NCI-H1105 (cell line): ENCODE measurements at places on chromosomes 13 and 19.

GRCh38 chr19:12752056-12752781, 628 bp downstream of the BEST2 start:
- no peak for DNase-seq

DNA sequence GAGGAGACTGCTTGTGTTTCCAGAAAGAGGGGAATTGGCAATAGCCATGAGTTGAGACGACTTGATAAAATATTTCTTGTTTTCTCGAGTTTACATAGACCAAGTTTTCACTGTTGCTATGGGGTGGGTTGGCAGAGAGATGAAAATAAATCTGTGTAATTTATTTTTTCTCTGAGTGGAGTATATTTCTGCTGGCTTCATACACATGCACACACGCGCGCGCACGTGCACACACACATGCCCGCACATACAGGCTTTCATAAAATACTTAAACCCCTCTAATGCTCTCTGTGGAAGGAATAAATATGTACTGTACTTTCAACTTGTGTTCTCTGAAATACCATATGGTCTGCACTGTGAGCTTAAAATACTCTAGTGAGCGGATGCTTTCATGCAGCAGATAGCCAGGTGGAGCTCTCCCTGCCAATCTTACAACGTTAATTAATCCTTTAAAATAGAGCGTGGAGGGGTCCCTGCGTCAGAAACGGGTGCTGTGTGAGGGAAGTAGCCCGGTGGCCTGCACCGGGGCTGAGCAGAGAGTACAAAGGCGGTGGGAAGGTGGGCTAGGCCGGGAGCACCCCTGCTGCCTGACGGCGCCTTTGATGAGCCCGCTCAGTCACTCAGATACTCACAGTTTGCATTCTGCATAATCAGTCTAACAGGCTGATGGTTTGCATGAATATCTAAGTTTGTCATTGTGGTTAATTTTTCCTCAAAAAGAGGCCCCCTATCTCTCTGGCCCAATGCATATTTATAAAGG, 44.1 kb downstream of the CCNE1 start:
- no peak for DNase-seq

DNA sequence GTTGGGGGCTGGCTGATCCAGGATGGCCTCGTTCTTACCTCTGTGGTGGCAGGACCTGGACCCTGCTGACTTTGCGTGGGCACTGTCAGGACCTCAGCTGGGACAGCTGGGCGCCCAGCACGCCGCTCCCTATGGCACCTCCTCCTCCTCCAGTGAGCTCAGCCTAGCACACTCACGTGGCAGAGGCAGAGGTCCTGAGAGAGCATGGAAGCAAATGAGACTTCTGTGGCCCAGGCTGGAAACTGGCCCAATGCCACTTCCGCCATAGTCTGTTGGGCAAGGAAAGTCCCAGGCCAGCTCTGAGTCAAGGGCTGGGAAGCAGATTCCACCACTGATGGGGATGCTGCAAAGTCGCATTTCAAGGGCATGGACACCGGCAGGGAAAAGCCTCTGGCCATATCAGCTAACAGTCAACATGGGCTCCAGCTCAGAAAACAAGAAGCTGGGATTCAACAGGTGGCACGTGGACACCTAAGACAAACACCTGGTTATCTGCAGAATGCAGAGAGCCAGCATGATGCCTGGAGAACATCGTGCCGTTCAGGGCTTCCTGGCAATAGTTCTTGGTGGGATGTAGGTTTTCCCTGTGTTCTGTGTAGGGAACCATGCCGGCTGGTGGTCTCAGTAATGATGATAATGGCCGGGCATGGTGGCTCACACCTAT, 16.7 kb downstream of the MYBPC2 start:
- DNase-seq, result no peak

GRCh38 chr19:36140304-36141038, 605 bp downstream of the CAPNS1 start:
- peak; percentile 68 for DNase-seq

- DNase-seq, result no peak
Measured at GRCh38 chr19:16370641-16371391, 46.2 kb downstream of the KLF2 start.

GRCh38 chr13:75309981-75310580, 171.9 kb downstream of the TBC1D4 start:
- DNase-seq, result no peak

DNA sequence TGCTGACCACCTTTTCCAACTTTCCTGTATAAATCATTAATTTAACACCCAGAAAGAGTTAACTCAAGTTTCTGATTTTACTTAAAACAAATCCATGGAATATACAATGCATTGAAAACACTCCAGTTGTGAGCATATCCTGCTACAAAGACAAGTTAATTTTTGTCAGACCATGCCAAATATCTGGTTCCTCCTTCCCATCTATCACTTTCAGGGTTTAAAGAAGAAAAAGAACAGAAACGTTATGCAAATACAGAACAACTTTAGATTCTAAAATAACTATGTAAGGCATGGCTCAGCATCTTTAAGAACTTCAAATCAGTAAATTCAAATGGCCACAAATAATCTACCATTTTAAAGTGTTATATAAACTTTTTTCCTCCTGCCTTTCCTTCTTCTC, 14.9 kb downstream of the MRPS31 start:
- DNase-seq, result no peak

DNA sequence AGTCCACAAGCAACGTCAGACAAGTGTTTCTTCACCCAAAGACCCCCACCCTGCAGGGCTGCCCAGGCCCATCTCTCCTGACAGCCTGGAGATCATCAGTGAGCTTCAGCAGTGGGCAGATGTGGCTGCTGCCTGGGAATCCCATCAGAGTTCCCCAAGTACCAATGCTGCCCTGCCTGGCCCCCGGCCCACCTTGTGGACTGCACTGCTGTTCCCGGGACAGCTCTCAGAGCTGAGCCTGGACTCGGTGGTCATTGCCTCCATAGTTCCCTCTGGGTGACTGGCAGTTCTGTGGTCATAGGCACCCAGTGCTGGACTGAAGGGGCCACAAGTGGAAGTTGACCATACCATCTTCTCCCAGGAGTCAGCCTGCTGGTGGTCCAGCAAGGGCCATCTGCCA, 24.5 kb upstream of the ZNF492 start:
- no peak for DNase-seq

GRCh38 chr13:82758044-82758443, 1124.2 kb downstream of the SLITRK1 start:
- DNase-seq, result no peak

GRCh38 chr13:108795841-108796240, 166.4 kb downstream of the MYO16 start:
- DNase-seq, result no peak

GRCh38 chr19:42311657-42312056, 1.5 kb upstream of the TMEM145 start:
- DNase-seq, result no peak

- peak; percentile 59 for DNase-seq
Measured at GRCh38 chr13:50082426-50083281, 67.4 kb downstream of the KCNRG start.

GRCh38 chr19:13985771-13986347, 20.3 kb downstream of the RFX1 start:
- no peak for DNase-seq

DNA sequence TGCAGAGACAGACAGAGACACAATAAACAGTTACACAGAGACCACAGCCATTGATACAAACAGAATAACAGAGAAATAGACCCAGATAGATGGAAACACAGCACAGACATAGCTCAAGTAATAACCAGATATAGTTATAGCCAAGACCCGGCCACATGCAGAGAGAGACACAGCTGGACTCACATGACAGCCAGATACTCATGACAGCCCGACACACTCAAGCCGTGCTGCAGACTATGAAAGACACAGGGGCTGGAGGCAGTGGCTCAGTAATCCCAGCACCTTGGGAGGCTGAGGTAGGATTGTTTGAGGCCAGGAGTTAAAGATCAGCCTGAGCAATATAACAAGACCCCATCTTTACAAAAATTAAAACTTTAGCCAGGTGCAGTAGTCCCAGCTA, 1.6 kb upstream of the DENND1C start:
- no peak for DNase-seq

GRCh38 chr13:30257468-30258099, 49.8 kb downstream of the KATNAL1 start:
- DNase-seq, result no peak

GRCh38 chr19:45976178-45976577, 2.5 kb upstream of the NOVA2 start:
- no peak for DNase-seq

DNA sequence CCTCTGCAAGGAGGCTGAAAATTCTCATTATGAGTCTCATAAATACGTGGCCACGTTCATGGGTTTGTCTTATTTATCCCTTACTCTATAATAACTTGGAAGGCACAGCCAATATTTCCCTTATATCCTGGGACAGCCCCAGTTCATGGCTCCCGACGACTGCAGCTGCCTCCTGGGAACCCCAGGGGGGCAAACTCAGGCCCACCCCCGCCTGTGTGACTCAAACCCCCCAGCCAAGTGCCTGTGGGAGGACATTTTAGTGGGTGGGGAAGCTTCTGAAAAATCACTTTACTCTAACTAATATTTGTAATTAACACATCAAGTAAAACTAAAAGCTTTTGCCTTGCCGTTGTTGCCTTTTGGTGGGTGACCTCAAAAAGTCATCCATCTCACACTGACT, 14.3 kb downstream of the RASA3 start:
- no peak for DNase-seq

GRCh38 chr13:75368167-75368566, 113.8 kb downstream of the TBC1D4 start:
- no peak for DNase-seq

DNA sequence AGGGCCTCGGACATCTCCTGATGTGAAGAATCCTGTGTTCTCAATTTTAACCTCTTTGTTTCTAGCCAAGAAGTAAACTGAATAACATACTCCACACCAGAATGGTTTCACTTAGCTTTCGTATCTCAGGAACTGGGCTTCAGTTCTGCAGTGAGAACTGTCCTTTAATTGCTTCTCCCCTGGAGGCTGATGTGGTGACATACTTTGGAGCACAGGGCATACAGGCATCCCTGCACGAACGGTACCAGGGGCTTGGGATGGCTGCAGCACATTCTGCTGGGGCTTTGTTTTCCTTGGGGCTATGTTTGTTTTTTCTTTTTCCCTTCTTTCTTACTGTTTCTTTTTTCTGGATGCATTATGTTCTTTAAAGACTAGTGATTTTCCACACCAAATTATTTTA, 230.5 kb downstream of the TM9SF2 start:
- DNase-seq, result no peak

- DNase-seq, result no peak
Measured at GRCh38 chr13:30892966-30893365, 13.1 kb upstream of the MEDAG start.

DNA sequence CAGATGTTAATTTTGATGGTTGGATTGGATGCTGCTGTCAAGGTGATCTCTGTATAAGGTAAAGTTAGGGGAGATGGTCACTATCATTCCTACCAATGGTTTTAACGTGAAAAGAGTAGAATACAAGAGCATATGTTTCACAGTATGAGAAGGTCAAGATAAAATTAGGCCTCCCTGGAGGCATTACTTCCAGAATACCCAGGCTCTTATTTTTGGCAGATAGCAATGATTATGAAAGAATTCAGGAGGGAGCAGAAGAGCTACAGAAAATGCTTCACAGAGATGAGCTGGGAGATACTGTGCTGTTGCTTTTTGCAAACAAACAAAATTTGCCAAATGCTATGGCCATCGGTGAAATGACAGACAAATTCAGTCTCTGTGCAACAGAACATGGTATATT, 547.5 kb upstream of the SPRY2 start:
- no peak for DNase-seq

GRCh38 chr13:110798081-110798994, 84.8 kb downstream of the ING1 start:
- no peak for DNase-seq

DNA sequence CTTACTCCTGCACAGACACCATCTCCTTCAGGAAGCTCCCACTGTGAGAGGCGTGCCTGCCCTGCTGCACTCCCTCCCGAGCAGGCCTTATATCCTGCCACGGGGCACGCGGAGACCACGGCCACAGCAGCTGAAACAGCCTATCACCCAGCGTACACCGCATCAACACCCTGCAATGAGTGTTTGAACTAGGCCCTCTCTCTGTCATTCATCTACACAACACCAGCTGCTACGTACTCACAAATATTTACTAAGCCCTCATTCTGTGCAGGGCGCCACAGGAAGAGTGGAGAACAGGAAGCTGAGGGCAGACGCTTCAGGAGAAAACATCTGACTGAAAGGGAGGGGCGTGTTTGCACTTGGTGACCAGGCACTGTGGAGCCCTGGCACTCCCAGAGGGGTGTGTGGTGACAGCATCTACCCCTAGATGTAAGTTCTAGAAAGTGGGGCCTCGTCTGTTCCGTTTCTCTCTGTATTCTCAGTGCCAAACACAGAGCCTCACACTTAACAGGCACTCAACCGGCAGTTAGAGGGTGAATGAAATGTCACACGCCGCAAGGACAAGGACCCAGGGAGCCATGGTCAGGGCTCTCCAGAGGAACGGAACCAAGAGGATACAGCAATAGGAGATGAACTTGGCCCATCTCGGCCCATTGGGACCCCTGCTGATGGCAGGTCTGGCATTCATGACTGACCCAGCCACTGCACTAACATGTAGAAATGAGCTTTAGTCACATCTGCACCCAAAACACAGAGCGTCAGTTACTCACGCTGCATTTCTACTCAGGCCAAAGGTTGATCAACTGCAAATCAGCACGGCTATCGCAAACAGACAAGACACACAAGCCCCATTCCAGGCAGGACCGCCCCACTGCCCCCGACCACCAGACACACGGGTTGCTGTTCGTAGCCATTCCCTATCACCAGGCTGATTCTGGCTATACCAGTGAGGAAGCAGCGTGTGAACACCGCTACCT, 15.7 kb downstream of the RANBP3 start:
- DNase-seq, result peak; percentile 37

DNA sequence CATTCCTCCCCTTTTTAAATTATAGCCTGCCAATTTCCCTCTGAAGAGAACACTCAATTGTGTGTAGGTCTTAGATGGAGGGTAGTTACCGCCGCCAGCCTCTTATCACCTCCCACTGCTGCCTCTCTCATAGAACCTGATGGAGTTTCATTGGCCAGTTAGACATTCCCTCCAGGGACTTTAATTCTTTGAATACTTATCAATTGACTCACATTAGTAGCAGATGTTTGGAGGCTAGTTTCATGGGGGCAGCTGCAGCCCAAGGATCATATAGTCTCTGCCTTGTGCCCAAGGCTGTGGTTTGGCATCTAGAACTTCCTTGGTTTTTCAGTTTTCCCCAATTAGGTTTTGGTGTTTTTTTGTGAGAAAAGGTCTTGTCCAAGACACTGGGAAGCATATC, 318.9 kb upstream of the HTR2A start:
- no peak for DNase-seq

- DNase-seq, result no peak
Measured at GRCh38 chr13:79541426-79542049, 60.6 kb downstream of the NDFIP2 start.

DNA sequence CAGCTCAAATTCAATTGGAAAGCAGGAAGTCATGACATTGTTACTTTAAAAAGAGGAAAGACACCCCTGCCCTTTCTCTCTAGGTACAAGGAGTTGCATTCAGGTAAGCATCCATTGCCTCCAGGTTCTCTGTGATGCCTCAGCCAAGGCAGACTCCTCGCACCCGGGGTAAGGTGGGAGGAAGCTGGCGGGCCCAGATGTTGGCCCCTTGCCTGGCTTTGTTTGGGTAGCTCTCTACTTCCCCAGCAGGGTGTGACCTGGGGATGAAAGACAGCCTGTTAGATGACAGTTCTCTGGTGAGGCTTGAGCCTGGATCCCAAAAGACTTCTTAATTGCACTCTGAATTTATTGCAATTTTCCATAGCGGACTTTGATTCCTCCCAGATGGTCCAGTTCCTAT, 25.6 kb downstream of the SHISA2 start:
- no peak for DNase-seq

- DNase-seq, result peak; percentile 73
Measured at GRCh38 chr13:106373304-106373988, 162.0 kb downstream of the EFNB2 start.
